Dermis blood vessel endothelial cell (primary cell): ENCODE measurements at places on chromosomes 4 and X. TPM values are rescaled to one million over a fixed set of nuclear protein-coding genes. Genes with fewer than 3 reads are reported as not detected.

Gene OFD1
- total RNA-seq: 9.4 and 10.2 TPM in 2 replicates

Gene CACNA1F
- total RNA-seq: under 0.01 and 0.05 TPM in 2 replicates

Gene ETNPPL
- total RNA-seq: not detected in 2 replicates

Gene RIPPLY1
- total RNA-seq: not detected in 2 replicates

Gene RPA4
- total RNA-seq: 1.7 TPM in 2 replicates

Gene CSN1S1
- total RNA-seq: 0.09 TPM in 1 of 2 replicates, not detected in the other

Gene CD38
- 9.4 and 22.0 TPM in 2 replicates for total RNA-seq

DNA sequence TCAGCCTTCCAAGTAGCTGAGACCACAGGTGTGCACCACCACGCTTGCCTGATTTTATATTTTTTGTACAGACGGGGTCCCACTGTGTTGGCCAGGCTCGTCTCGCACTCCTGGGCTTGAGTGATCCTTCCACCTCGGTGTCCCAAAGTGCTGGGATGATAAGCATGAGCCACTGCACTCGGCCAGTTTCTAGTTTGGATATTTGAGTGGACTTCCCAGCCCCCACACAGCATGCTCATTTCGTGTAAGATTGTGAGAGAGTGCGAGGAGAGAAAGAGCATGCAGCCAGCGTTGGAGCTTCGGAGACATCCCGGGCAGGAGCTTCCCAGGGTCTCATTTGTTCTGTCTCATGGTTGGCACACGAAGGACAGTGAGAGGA is 31.8 kb downstream of the ARSD start:
- no peak for DNase-seq

DNA sequence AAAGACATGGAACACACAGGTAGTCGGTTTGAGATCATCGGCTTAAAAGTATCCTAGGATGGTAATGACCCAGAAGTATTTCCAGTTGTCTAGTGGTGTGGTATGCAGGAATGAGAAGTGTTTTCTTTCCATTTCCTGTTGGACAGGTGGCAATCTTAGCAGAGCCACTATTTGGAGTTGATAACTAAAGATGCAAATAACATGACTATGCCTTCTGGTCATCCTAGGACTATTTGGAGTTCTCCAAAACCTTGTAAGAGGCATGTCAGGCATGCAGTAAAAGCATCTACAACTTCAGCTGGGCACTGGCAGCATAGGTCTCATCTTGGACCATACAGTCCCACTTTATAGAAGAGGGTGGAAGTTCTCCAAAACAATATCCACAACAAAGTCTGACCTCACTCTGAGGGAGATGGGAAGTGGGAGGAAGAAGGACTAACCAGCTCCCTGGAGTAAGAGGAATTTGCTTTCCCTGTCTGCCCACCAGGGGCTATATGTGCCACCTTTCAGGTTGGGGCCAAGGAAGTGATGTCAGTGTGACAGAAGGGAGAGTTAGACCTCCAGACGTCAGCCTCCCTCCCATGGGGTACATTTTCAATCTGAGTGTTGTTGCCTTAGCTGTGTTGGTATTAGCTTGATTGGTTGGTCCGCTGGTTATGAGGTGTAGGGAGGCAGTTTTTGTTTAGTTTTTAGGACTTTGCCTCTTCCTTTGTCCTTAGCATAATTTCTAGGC is 101.2 kb upstream of the MYOZ2 start:
- no peak for DNase-seq

GRCh38 chrX:1491851-1492349 is 39.2 kb upstream of the ASMTL start:
- peak; percentile 47 for DNase-seq

GRCh38 chr4:2095236-2096072 is 36.3 kb downstream of the NAT8L start:
- DNase-seq: no peak

GRCh38 chr4:40363945-40364344 is 28.8 kb downstream of the CHRNA9 start:
- DNase-seq: no peak

DNA sequence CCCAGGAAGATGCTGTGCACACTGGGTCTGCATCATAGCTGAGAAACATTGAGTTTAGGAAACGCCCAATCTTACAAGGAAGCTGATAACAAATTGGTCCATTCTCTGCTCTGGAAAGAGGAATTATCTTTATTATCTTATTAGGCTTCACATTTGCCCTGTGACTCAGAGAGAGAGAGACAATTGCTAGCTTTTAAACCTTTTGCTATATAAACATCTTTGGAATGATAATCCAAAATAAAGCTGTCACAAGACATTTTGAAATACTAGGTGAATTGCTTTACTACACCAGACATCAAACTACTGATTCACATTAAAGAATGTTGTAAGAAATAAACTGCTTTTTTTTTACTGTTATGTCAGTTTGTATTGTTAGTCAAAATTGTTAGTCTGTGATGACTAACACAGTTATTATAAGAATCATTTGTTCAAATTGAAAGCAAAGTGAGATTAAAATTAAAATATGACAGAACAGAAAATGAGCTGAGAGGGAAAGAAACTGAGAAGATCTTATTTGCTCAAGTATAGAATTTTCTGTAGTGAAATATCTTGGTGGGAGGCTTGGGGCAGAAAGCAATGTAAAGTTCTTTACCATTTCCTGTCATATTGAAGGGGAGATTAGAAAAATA is 765.4 kb upstream of the PCDH10 start:
- no peak for DNase-seq

GRCh38 chr4:13928214-13928613 is 300.7 kb upstream of the BOD1L1 start:
- DNase-seq: no peak

DNA sequence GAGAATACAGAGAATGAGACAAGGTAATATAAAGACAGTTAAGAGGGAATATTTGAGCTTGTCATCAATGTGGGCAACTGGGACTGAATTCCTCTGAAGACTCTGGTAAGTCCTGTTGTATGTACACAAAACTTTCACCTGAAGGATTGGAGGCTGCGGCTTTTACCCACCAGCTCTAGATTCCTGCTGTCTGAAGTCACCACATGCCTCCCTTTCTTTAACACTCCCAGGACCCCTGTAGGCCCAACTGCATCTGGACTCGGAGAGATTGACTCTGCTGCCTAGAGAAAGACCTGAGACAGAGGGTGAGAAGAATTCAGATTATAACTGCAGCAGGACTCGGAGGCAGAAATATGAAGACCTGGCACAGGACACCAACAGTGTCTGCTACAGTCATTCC is 1048.0 kb downstream of the PDHA2 start:
- DNase-seq: no peak

GRCh38 chr4:13329963-13330362 is 154.2 kb downstream of the RAB28 start:
- DNase-seq: peak; percentile 26

GRCh38 chr4:169115144-169115896 is 105.3 kb upstream of the CBR4 start:
- no peak for DNase-seq

- DNase-seq: no peak
Measured at GRCh38 chrX:136574548-136574947, 42.5 kb downstream of the VGLL1 start.

DNA sequence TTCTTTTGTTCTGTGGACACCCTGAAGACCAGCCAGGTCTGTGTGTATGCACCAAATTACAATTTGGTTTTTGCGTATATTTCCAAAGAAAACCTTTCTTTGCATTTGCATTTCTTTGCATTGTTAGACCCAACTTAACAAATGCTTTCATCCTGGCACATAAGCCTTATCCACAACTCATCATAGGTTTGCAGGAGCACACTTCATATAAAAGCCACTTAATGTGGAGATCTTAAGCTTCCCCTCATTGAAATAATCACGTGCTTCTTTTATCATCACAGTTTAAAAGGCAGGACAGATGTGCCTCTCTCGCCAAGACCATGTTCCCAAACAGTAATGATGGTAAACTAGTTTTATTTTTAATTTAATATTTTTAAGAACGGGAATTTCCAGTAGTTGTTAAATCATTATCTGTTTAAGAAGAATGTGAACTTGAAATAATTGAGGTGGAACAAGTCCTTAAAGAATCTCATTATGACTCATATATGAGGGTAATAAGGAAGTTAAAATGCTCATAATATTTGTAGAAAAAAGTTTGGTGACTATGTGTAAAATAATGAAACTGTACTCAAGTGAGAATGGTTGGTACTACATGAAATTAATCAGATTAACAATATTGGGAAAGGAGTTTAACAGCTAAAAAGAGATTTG is 65.5 kb downstream of the GLRA3 start:
- DNase-seq: no peak

DNA sequence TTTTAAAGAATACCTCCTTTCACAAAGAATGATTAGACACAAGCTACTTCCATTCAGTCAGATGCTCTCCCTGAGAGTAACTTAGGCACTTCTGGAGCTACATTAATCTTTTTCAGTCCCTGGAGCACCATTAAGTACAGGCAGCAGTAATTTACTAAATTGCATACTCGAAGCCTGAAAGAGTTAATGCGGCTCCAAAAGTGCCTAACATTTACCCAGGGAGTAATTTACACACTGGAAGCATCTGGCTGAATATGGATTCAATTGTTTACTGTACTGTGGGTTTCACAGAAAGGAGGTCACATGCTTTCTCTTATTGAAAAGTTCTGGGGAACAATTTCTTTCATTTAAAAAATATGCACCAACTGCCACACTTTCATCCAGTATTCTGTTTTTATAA is 260.8 kb upstream of the TENM3 start:
- no peak for DNase-seq

DNA sequence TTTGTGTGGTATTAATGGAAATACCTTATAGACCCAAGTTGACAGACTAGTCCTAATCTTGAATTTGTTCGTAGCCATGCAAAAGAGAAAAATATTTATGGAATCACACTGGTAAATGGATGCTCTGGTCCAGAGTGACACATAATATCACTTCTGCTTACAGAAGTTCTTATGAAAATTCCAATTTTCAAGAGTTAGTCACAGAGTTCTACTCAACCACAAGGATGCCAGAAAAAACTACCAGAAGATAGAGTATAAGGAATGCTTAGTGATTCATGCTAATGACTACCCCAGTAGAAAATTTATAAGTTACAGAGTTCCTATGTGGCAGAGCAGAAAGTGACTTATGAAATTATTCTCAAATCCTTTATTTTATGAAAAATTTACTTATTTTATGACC is 1384.8 kb downstream of the FAM133A start:
- DNase-seq: no peak

DNA sequence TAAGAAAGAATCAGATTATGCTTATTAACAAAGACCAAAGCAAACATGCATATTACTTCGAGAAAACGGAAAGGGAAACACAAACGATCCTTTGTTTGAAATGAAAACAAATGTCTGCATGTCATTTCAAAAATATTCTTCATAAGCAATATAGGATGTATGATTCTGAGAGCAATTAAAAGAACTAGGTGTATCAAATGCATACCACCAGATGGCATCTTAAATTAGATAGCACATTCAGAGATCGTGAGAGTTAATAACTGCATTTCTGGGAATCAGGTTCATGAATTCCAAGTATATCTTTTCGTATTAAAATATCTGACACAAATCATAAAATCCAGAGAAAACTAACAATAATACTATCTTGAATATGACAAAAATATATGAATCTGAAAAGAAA is 159.5 kb downstream of the PPP3CA start:
- peak; percentile 66 for DNase-seq

- no peak for DNase-seq
Measured at GRCh38 chr4:146498291-146498690, 23.4 kb downstream of the SLC10A7 start.

DNA sequence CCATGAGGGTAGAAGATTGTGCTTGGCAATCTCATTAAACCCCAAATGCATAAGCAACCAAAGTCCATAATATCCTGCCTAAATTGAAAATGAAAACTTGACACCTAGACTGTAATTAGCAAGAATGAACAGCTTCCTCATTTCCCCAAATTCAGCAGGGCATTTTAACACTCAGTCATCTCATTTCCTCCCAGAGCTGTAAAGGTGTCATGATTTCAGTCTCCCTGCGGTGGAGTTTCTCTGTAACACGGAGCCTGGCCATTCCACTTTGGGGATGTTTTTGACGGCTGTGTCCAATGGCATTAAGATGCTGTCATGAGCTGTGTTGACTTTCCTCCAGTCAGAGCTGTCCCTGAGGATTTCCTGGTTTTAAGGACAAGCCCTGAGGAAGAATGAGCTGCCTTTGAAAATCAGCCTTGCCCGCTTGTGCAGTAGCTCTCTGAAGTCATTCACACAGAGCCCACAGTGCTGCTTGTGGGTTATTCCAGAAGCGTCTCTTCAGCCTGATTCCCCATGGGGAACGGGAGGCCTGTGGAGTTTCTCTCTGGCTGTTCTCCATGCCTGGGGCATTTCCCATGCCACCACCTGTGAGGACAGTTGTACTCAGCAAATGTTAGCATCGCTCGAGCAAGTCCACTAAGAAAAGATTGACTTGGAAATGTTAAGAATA is 187.0 kb downstream of the MID1 start:
- DNase-seq: no peak

DNA sequence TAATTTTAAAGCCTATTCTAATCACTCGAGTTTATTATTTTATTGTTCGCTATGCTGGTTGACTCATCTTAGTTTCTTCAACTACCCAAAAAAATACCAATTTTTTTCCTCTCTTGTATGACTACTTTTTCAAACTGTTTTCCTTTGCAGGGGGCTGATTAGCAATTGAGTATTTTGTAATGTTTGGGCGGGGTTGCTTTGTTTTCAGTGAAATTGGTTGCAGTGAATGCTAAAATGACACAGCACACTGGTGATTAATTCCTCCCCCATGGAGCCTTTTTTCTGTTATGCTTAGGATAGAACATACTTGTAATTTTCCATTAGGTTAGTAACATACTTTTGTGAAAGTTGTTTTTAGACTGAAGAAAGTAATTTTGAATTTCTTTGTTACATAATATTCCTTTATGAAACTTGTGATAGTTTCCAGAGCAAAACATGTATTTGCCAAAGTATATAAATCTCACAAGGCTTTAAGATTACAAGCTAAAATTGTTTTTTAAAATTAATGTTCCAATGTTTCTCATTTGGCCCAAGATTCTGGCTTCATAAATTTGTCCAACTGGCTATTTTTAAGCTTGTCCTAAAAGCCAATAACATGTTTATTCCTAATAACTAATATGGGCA is 120.4 kb downstream of the CHIC1 start:
- no peak for DNase-seq

GRCh38 chr4:89113415-89113814 is 2.1 kb downstream of the TIGD2 start:
- DNase-seq: no peak

- no peak for DNase-seq
Measured at GRCh38 chr4:121266982-121267381, 102.9 kb upstream of the TNIP3 start.

- DNase-seq: no peak
Measured at GRCh38 chr4:158801066-158801465, 32.2 kb downstream of the FNIP2 start.

DNA sequence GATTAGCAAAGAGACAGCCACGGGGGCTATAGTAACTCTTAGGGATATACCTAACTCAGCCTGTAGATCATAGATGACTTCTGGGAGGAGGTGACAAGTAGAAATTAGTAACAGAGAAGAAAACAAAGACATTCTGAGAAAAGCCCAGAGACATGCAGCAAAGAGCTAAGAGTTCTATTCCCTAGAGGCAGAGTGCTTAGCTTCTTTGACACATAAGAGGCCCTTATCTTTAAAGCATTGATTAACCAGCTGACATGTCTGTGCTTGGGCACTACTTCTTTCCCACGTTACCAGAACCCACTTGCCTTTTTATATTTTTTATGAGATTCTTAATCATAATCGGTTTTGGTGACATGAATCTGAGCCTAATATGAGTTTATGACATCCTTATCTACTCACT is 179.5 kb downstream of the GABRB1 start:
- no peak for DNase-seq
